Frontal cortex (tissue), 4 donors: ENCODE measurements at places on chromosomes 1 and 21. TPM values are rescaled to one million over a fixed set of nuclear protein-coding genes. Genes with fewer than 3 reads are reported as not detected.

The MROH7 gene
- 0.82 TPM for total RNA-seq

The C1orf87 gene
- not detected for total RNA-seq

The REN gene
- not detected for total RNA-seq

The ASCL5 gene
- not detected for total RNA-seq

The TTC22 gene
- under 0.01 TPM for total RNA-seq

The IL19 gene
- total RNA-seq = not detected

The DNAJC6 gene
- 120 TPM for total RNA-seq

The NBPF6 gene
- total RNA-seq = not detected

The KNCN gene
- under 0.01 TPM for total RNA-seq

The ITSN1 gene
- total RNA-seq = 73.8 TPM

The CFAP57 gene
- 0.82 TPM for total RNA-seq

The TRIM46 gene
- total RNA-seq = 21.2 TPM

The CHI3L1 gene
- total RNA-seq = not detected

The UTS2 gene
- not detected for total RNA-seq

The ADAMTS5 gene
- 1.6 TPM for total RNA-seq

The AKNAD1 gene
- 5.3 TPM for total RNA-seq

The NDUFS5 gene
- total RNA-seq = 337 TPM

The ANKRD34A gene
- total RNA-seq = 1.6 TPM

The MTARC1 gene
- total RNA-seq = 19.6 TPM

The FAM72A gene
- 2.4 TPM for total RNA-seq

The LRRC8C gene
- total RNA-seq = 6.9 TPM

The LCE1F gene
- not detected for total RNA-seq

The S100A14 gene
- not detected for total RNA-seq

The MFAP2 gene
- 7.3 TPM for total RNA-seq

The TIMM17A gene
- total RNA-seq = 56.3 TPM

The HAO2 gene
- under 0.01 TPM for total RNA-seq

The CHODL gene
- total RNA-seq = 6.9 TPM

The SELP gene
- total RNA-seq = not detected

The CFAP45 gene
- under 0.01 TPM for total RNA-seq

The CFH gene
- 30.6 TPM for total RNA-seq

The GBP4 gene
- total RNA-seq = 0.82 TPM

The CRP gene
- not detected for total RNA-seq

The CD160 gene
- not detected for total RNA-seq

The FNBP1L gene
- 254 TPM for total RNA-seq

The TMEM54 gene
- total RNA-seq = 2.0 TPM

The ACOT11 gene
- total RNA-seq = 1.2 TPM

The PLD5 gene
- 2.0 TPM for total RNA-seq

The TXNIP gene
- total RNA-seq = 125 TPM

The C1QB gene
- total RNA-seq = 5.3 TPM

The SNRNP40 gene
- 114 TPM for total RNA-seq

The ZBTB8B gene
- total RNA-seq = 15.9 TPM

The DCST1 gene
- total RNA-seq = not detected

The WNT2B gene
- total RNA-seq = 2.0 TPM

The RAB29 gene
- total RNA-seq = 6.5 TPM

The AMPD1 gene
- total RNA-seq = not detected

The ACTN2 gene
- 33.8 TPM for total RNA-seq

The CYP4X1 gene
- total RNA-seq = 18.3 TPM

The FMO2 gene
- 0.41 TPM for total RNA-seq

The PTPN22 gene
- 0.82 TPM for total RNA-seq

The NFASC gene
- 27.3 TPM for total RNA-seq

The CHIT1 gene
- total RNA-seq = 1.6 TPM

The CYP4A11 gene
- not detected for total RNA-seq

The NCSTN gene
- 24.5 TPM for total RNA-seq
